ENCODE measurements at places on chromosomes 3 and 15.

GRCh38 chr15:72564091-72564490 lies 90.0 kb downstream of the ARIH1 start:
- DNase-seq = peak; percentile 55

- no peak for DNase-seq
Observed at GRCh38 chr3:159660326-159660725, 328.3 kb upstream of the IL12A start.

- no peak for DNase-seq
Observed at GRCh38 chr3:37466660-37467359, 292.4 kb upstream of the LRRFIP2 start.

DNA sequence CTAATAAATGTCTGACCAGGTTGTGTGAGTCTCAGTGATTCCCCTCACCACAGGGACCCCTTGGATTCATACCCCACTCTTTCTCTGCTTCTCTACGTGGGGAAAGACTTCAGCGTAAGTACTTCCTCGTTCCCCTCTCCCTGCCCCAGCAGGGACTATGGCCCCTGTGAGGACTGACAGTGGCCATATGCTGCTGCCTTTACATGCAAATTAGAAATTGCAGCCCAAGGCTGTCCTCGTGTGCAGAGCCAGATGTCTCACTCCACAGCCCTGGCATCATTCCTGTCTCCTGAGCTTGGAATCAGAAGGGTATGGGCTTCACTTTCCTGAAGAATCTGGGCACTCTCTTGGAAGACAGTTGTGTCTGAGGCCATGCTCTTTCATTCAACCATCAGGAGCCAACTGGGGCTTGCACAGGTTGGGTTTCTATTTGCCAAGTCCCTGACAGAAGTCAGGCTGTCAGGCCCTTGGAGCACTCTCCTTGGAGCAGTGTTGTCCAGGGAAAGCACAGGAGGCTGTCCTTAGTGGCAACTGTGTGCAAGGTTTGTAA lies 30.5 kb upstream of the IQCF2 start:
- no peak for DNase-seq

DNA sequence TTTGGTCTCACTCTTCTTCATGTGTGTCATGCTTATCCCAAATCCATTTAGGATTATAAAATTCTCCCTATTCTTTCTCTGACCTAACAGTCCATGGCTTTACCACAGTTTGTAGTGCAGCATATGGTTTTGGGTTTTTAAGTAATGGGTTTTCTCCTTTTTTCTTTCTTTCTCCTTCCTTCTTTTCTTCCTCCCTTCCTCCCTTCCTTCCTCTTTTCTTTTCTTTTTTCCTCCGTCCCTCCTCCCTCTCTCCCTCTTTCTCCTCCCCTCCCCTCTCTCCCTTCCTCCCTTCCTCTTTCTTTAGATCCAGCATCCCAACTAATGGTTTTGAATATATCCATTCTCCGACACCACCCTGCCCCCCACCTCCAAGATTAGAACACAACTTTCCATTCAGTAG lies 118.9 kb downstream of the RBPMS2 start:
- no peak for DNase-seq

GRCh38 chr15:64532521-64533315 lies 72.3 kb downstream of the ZNF609 start:
- peak; percentile 72 for DNase-seq

Data from suppressor macrophage (primary cell).